ENCODE measurements at places on chromosomes 16 and 17.
A peak's percentile ranks its signal among the peaks of the same experiment; 100 is the strongest.

GRCh38 chr17:81984773-81985410 is 7.5 kb downstream of the ASPSCR1 start:
- DNase-seq, result no peak

DNA sequence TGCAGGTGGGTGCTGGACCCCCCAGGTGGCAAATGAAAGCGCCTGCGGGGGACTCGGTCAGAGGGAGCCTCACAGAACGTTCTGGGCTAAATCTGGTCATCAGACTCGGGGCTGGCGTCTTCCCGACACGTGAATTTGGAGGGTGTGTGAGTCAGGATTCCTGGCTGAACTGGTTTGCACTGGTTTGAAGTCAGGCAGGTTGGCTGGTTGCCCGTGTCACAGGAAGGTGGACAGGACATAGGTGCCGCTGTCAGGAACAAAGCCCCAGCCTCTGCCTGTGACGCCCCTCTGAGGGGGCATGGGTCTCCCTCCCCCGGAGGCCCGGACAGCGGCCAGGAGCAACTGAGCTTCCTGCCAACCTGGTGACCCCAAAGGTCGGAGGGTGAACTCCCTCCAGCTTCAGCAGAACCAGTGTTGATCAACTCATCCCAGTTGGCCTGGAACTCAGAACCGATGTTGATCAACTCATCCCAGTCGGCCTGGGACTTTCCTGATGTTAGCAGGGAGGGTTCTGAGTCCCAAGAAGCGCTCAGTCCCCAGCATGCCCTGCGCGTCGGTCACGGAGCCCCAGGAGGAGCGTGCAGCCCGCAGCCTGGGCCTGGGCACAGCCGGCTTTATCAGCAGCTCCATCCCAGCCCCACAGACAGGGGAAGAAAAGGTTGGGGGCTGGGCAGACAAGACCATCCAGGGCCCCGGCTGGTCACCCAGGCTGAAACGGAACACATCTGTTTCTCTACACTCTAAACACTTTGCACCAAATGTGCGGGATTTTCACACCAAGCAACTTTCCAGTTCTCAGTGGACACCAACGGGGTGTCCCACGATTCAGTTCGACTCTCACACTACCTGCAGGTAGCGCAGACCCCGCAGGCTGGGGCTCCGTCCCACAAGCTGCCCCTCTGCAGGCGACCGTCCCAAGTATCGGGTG is 14.4 kb upstream of the METRNL start:
- no peak for DNase-seq

DNA sequence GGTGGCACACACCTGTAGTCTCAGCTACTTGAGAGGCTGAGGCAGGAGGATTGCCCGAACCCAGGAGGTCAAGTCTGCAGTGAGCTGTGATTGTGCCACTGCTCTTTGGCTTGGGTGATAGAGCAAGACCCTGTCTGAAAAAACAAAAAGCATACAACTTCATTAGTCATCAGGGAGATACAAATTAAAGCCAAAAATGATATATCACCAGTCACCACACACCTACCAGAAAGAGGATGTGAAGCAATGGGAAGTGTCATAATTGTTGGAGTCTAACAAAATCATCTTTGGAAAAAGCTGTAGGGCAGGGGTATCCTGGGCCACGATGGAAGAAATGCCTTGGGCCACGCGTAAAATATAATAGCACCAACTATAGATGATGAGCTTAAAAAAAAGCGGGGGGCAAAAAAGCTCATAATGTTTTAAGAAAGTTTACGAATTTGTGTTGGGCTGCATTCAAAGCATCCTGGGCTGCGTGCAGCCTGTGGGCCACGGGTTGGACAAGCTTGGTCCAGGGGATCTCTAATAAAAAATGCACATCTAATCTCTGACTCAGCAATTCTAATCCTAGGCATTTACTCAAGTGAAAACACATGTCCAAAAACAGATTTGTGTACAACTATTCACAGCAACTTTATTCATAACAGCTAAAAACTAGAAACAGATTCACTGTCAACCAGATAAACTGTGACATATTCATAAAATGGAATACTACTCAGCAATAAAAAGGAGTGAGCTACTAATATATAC is 65.9 kb downstream of the HIC1 start:
- DNase-seq, result no peak

DNA sequence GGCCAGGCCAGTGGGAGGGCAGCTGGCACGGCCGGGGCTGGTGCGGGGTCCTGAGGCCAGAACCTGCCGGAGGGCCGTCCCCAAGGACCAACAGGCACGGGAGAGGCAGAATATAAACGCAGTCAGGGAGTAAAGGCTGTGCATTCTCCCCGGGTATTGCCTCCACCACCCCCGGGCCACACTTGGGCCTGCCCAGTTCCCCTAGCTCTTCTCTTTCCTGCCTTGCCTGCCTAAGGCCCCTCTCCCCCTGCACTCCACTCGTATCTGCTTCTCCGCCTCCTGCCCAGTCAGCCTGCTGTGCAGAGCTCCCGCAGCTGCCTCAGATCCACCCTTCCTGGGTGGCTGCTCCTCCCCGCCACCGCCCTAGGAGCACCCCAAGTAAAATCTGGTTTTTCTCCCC is 5.0 kb upstream of the RPH3AL start:
- no peak for DNase-seq

GRCh38 chr17:81084680-81085419 is 49.9 kb downstream of the BAIAP2 start:
- peak; percentile 60 for DNase-seq

DNA sequence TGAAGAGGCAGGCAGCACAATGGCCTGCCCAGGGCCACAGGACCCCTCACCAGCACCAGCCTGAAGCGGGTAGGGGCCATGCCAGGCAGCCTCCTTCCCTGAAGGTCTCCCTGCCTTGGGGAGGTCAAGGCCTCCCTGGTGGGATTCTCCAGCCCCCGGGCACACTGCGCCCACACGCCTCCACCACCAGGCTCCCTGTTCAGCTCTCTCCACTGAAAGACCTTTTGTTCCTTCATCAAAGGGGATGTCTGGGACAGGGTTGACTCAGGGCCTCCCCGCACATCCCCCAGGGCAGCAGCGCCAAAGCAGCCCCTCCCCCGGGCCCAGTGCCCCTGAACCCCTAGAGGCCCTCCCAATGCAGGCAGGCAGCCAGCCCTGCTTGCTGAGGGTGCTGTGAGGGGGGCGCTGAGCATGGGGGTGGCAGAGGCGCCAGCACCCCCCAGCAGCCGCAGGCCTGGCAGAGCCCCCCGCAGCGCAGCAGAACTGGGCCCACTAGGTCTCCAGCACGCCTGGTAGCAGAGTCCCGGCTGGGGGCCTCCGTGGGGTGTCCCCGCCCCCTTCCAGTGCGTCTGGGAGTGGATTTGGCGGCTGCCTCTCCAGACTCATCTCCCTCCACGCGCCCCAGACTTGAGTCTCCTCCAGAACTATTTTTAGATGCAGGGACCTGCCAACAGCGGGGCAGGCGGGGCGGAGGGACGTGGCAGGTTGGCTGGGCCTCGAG is 13.1 kb downstream of the BCAR1 start:
- peak; percentile 57 for DNase-seq

DNA sequence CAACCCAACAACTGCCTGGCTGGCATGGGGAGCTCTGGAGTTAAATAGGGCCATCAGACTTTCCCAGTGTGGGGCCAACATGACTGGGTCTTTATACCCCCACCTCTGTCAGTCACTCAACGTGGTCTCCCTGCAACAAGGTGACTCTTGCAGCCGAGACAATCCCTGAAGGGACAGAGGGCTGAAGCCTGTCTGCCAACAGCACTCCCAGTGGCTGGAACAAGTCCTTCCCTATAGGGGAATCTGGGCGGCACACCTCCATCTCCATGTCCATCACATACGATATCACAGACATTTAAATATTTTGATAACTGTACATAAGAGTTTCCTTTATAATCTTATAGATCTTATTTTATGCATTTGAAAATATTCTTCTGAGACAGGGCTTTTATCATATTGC is 4.8 kb upstream of the MAPT start:
- no peak for DNase-seq

GRCh38 chr17:61309362-61310256 is 90.0 kb upstream of the TBX2 start:
- DNase-seq, result no peak

DNA sequence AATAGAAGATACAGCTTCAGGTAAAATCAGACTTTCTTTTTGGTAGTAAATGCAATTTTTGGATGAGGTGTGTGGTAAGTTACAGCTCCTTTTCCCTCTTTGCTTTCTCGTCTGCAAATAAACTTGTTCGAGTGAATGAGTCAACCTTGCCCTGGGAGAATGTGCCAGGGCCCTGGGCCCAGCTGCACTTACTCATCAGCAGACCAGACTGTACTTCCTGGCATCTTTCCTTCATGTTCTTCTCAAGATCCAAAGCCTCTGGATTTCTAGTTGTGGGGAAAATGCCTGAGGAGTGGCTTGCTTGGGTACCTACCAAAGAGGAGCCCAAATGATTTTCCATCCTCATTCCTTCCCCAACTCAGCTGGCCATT is 5.4 kb upstream of the G6PC1 start:
- peak; percentile 7 for DNase-seq

GRCh38 chr16:28259781-28260150 is 32.6 kb upstream of the SBK1 start:
- no peak for DNase-seq

GRCh38 chr17:77963441-77963840 is 4.9 kb downstream of the TNRC6C start:
- DNase-seq, result peak; percentile 51

DNA sequence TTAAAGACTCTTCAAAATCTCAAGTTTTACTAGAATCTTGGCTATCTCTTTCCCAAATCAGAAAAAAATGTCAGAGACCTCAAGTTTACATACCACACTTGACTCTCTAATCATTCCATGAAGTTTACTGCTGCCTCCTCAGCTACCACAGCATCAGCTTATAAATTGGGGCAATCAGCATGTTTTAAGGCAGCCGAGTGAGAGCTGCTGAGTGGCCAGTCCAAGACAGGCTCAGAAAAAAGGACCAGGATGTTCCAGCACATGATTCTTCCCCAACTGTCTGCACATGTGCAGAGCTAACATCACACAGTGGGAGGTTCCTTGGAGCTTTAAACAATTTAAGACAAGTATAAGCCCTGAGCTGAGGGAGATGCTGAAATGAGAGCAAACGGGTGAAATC is 140.6 kb upstream of the NUDT7 start:
- DNase-seq, result no peak

- no peak for DNase-seq
Measured at GRCh38 chr17:81713556-81714411, 1.7 kb downstream of the SLC25A10 start.

DNA sequence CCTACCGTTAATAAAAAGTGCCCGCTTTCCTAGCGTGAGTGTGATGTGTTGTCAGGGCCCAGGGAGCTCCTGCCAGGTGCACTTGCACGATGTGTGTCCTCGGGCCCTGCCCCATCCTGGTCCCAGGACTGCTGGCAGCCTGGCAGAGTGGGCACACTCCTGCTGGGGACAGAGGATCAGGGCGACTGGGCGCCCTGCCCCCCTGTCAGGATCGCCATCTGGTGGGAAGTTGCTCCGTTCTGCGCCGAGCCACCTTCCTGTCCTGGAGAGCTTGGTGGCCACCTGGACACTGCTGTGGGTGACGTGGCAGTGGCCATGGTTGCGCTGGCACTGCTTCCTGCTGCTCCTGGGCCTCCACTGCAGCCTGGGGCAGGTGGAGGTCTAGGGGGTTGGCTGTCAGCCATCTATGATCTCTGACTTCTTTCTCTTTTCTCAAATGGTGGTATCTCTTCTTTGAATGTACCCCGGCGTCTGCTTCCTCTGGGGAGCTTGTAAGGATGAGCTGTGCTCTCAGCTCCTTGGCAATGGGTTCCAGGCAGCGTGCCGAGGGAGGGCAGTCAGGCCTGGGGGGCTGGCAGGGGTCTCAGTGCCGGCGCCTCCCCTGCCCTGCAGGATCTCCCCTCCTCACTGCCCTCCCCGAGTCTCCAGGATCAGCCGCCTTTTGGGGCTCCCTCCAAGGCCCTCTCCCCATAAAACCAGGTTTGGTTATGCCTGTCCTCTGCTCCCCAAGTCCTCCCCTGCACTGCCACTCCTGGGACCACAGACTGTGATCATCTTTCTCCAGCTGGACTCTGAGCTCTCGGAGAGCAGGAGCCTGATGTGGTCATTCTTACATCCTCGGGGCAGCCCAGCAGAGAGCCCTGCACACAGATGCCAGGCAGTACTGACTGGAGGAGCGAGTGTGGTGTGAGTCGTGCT is 76.9 kb downstream of the AMFR start:
- no peak for DNase-seq

- DNase-seq, result no peak
Measured at GRCh38 chr17:49524473-49525359, 29.6 kb downstream of the NGFR start.

DNA sequence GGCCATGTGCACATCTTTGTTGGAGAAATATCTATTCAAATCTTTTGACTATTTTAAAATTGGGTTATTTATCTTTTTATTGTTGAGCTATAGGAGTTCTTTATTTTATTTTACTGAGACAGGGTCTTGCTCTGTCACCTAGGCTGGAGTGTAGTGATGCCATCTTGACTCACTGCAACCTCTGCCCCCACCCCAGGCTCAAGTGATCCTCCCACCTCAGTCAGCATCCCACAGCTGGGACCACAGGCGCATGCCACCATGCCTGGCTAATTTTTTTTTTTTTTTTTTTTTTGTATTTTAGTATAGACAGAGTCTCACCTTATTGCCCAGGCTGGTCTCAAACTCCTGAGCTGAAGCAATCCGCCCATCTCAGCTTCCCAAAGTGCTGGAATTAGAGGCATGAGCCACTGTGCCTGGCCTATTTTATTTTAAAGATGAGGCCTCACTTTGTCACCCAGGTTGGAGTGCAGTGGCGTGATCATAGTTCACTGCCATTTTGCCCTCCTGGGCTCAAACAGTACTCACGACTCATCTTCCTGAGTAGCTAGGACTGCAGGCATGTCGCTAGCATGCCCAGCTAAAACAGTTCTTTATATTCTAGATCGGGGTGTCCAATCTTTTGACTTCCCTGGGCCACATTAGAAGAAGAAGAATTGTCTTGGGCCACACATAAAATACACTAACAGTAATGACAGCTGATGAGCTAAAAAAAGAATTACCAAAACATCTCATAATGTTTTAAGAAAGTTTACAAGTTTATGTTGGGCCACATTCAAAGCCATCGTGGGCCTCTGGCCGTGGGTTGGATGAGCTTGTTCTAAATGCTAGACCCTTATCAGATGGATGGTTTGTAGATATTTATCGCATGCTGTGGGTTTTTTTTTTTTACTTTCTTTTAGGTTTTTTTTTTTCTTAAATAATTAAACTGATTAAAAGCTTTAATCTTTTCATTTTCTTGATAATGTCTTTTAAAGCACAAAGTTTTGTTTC is 13.7 kb downstream of the TENT4B start:
- DNase-seq, result no peak
